Substantia nigra (tissue), 51 donors: ENCODE measurements at places on chromosomes 1 and 21.

- no peak for DNase-seq
These were observed 22.2 kb upstream of the ERG start for GRCh38 chr21:38520511-38520910.

GRCh38 chr1:205458777-205459566, 3.1 kb upstream of the BLACAT1 start:
- no peak for DNase-seq

- DNase-seq, result no peak
These were observed 21.3 kb upstream of the RNU1-4 start for GRCh38 chr1:16718908-16719533.

GRCh38 chr1:54460861-54461387, 54.7 kb upstream of the SSBP3 start:
- DNase-seq, result no peak

DNA sequence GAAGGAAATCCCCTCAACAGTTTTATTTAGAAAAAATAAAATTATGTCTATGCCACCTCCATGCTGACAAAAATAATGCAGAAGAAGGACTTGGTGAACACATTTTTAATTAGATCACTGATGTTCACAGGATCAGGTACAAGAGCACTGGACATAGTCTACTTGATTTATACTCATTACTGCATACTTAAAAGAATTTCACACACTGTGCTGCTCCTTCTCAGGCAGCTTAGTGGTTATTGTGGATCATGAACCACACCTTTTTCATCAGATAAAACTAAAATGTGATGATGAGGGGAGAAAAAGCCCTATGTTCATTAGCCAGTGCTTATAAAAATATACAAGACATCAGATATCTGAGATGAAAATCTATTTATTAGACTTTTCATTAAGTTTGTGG, 103.3 kb upstream of the DPH5 start:
- DNase-seq, result no peak

- no peak for DNase-seq
These were observed 8.8 kb downstream of the HMGB4 start for GRCh38 chr1:33872683-33873082.

GRCh38 chr1:109025694-109026093, 16.2 kb downstream of the WDR47 start:
- DNase-seq, result no peak

DNA sequence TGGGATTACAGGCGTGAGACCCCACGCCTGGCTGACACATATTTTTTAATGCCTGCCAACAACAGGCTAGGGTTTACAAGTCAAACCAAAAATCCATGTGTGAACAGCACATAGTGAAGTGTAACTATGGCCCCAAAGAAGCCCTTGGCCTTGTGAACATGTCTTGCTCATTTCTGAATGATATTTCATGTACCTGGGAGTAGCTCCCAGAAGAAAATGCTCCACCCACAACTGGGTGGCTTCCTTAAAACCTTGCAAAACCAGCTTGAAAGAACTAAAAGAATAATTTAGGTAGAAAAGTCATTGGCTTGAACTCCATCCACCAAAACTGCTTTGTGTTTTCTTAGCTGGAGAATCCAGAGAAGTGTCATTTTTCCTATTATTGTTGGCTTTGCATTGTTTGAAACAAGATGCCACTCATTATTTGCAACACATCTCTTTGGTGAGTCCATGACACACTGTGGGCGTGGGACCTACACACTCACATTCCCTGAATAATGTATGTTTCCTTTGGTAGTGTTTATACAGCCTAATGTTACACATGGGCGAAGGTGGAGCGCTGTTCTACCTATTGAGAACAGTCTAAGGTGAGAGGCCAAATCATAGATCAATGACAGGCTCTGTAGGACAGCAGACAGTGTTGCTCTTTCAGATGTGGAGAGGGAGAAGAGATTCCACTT, 28.5 kb upstream of the SDE2 start:
- no peak for DNase-seq

GRCh38 chr1:220448217-220448616, 79.7 kb upstream of the MARK1 start:
- no peak for DNase-seq

- no peak for DNase-seq
These were observed 19.4 kb upstream of the EFNA1 start for GRCh38 chr1:155108296-155108695.

DNA sequence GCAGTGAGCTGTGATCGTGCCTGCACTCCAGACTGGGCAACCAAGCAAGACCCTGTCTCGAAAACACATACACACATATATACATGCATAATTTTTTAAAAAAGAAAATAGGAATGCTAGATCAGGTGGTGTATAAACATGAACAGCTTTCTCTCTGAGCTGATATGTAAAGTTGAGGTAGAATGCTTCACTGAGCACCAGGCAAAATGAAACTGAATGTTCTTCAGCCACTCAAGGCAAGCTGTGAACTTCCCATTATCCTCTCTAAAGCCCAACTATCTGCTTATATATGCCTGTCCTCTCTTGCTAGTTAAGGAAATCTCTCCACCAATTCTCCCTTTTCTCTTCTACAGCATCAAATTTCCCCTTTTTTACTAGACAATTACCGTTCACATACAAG, 93.0 kb downstream of the NUF2 start:
- no peak for DNase-seq

DNA sequence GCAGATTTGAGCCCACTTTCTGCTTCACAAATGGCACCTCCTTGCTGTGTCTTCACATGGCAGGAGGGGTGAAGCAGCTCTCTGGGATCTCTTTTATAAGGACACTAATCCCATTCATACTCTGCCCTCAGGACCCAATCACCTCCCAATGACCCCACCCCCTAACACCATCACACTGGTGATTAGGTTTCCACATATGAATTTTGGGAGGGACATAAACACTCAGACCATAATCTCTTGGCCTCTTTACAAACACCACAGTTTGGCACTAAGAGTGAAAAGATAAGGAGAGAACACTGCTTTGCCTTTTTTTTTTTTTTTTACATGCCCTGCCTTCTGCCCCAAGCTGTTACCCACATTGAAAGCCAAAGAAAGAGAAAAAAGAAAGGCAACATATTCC, 166.2 kb upstream of the NFIA start:
- no peak for DNase-seq

GRCh38 chr1:216119600-216119999, 303.6 kb downstream of the USH2A start:
- no peak for DNase-seq

DNA sequence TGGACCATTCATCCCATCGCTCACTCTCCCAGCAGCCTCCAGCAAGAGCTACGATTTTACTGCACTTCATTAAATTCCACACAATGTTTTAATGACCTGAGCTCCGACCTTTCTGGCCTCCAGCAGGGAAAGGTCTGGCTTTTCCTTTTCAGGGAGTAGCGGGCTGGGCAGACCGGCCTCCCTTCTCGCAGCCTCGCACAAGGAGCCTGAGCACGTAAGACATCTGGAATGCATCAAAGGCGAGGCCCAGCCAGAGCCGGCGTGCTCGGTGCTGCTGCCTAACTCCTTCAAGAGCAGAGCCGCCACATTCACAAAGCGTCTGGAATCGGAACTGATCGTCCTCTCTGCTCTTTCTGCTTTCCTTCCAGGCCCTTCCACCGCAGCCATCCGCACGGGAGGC, 32.5 kb upstream of the FHAD1 start:
- DNase-seq, result no peak

- no peak for DNase-seq
These were observed 29.1 kb upstream of the SAMD13 start for GRCh38 chr1:84272401-84272800.

DNA sequence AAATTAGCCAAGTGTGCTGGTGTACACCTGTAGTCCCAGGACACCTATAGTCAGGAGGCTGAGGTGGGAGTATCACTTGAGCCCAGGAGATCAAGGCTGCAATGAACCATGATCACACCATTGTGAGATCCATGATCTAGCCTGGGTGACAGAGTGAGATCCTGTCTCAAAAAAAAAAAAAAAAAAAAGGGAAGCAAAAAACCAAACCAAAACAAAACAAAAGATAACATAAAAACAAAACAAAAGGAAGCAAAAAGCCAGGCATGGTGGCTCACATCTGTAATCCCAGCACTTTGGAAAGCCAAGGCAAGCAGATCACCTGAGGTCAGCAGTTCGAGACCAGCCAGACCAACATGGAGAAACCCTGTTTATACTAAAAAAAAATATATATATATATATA, 9.4 kb upstream of the AKR1A1 start:
- no peak for DNase-seq

- DNase-seq, result no peak
These were observed 17.6 kb downstream of the SOD1 start for GRCh38 chr21:31677047-31677446.

GRCh38 chr1:86140281-86140880, 16.2 kb downstream of the COL24A1 start:
- no peak for DNase-seq

DNA sequence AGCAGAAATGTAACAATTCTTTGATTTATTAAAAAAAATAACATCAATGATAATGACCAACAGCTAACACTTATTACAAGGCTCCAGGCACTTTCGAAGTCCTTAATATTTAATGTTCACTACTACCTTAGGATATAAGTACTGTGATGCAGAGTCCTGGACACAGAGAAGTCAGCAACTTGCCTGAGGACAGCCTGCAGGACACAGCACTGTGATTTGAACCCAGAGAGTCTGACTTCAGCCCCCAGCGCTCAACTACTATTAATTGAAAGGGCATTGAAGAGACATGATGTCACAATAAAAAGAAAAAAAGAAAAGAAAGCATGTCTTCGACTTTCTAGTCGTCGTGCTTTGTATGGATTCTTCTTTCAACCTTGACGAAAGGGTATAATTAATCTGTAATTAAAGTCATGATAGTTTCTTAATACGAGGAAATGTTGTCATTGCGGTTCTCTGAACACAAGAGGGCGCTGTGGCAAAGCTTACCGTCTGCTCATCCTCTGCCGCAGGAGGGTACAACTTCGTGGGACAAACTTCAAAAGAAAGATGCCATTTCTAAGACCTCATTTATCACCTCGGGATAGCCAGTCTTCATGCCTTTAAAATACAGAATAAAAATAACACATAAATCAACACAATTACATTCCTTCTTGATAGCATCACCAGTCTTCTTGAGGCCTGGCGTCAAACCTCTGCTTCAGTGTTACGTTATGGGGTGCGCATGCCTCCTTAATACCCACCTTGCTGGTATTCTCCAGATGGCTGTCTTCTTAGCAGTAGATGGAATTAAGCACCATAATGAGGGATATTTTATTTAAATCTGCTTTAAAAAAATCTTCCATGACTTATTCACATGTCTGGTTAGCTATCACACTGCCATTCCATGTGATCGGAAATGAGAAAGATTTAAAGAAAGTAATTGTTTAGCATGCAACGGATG, 240.1 kb downstream of the DISC1 start:
- peak; percentile 20 for DNase-seq

GRCh38 chr1:1610796-1611195, 4.5 kb upstream of the MIB2 start:
- no peak for DNase-seq

DNA sequence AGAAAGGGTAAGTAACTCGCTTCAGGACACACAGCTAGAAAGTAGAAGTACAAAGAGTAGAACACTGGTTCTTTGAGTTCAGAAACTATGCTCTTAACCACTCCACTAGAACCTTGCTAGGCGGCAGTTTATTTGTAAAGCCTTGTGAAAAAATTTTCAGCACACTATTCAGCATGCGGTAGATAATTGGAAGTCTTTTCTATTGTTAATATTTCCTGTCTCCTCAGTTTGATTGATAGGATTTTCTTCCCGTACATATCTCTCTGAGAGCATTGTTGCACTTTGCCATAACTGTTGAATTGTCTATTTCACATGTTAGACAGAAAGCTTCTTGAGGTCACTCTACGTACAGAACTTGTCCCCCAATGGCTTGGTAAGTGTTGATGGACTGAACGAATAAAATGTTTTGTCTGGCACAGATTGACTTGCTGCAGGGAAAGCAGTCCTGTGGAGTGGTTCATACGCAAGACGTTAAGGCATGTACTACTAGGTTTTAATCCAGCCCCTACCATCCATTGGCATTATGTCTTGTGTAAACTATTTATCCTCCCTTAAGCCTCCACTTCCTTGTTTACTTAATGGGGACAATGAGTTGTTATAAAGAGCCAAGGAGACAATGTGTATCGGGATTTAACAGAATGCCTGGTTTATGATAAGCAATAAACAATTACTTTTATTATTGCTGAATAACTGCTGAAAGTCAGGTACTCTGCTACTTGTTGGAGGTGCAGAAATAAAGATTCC, 35.8 kb downstream of the C1orf21 start:
- no peak for DNase-seq

GRCh38 chr1:51433269-51433971, 85.6 kb downstream of the EPS15 start:
- DNase-seq, result no peak

GRCh38 chr1:162003061-162003829, 20.4 kb downstream of the OLFML2B start:
- no peak for DNase-seq

GRCh38 chr21:42332557-42333317, 17.5 kb upstream of the TFF3 start:
- DNase-seq, result no peak

DNA sequence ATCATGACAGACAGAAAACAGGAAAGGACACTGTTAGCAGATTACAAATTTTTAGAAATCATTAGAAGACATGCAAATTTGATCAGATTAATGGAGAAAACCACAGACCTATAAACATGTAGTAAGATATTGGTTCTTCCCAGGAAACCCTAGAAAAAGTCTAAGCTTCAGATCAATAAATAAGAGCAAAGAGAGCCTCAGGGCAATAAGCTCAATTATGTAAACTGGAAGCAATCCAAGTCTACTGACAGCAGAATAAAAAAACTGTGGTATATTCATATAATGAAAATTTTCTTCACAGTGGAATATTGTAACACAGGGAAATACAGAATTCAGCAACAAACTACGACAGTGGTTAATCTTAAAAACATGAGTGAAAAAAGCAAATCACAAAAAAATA, 36.3 kb downstream of the NRDC start:
- DNase-seq, result no peak

- DNase-seq, result no peak
These were observed 37.2 kb upstream of the NPL start for GRCh38 chr1:182752077-182752988.

GRCh38 chr21:38267136-38267755, 10.5 kb downstream of the KCNJ15 start:
- no peak for DNase-seq

DNA sequence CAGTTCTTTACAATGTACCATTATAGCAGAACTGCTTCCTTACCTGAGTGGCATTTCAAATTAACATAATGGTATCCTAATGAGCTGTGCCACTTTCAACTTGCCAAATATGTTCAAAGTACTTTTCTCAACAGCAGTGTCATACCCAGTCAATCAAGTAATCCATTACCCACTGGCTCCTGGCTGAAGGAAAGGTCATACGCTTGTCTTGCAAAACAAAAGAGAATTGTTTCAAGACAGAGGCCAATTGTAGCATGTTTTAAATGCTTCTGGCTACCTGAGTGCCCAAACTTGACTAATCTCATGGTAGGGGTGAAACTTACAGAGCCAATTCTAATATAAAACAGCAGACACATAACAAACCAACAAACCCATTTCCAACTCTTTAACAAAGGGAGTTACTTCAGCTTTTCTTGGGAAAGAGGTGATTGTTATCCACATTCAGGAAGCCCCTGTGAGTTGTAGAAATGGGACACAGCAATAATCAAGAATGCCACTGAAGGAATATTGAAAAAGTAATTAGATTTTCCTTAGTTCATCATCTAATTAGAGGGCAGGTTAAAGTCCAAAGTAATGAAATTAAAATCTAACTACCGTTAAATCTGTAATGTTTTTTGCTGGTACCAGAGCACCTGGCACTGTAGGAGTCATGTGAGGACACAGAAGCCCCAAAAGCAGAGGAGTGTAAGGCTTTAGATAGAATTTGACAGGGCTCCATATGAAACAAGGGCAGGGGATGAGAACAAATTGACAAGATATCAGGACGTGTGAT, 241.9 kb downstream of the RWDD3 start:
- DNase-seq, result no peak
